ENCODE measurements at places on chromosomes 4 and X.

- DNase-seq: no peak
Observed at GRCh38 chr4:168841000-168841671, 168.9 kb downstream of the CBR4 start.

DNA sequence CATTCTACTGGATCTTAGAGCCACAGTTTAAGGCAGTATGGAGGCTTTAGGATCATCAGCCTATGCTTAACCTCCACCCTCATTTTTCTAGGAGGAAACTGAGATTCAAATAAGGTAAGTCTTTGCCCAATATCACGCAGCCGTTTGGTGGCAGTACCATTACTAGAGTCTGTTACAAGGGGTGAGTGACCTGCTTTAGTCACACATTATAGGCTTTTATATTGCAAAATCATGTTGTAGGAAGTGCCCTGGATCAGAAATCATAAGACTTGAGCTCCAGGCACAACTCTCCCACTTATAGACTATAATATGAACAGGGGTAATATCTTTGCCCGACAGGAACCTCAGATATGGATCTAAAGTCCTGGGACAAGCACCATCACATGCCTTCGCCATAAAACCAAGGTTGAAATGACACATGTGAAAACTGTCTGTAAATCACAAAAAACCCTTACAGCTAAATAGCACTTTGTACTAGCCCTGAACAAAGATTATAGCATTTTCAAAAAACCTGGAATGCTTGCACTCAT, 19.2 kb downstream of the HPSE start:
- no peak for DNase-seq

DNA sequence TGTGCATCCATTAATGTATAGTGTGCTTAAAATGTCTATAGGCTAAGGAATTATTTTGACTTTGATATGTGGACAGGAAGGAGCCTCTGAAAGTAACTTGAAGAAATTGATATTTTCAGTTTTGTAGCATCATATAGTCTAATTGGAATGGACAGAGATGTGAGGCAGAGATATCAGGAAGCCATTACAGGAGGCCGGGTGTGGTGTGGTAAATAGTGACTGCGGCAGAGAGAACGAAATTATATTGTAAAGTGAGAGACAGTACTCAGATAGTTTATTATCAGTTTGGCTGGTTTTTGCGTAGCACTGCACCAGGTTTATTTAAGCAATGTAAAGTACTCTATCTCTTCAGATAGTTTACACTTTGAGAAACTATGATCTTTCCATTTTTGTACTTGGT, 98.5 kb downstream of the RAP1GDS1 start:
- DNase-seq: no peak

GRCh38 chr4:159778298-159778697, 675.4 kb downstream of the RAPGEF2 start:
- DNase-seq: no peak

DNA sequence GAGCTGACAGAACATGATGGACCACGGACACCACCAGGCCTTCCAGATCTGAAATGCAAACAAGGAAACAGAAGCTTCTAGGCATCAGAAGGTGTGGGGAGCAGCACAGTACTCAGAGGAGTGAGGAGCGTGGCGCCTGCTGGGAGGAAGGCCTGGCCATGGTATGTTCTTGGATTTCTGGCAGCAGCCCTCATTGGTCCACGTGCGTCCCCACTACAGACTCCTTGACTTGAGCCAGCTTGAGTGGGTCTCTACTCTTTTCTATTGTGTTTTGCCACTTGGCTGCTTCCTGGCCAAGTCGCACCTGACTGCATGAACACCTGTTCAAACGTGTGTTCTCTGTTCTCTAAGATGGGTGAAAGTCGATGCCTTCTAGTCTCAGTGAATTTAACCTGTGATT, 18.0 kb downstream of the ZNF275 start:
- no peak for DNase-seq

DNA sequence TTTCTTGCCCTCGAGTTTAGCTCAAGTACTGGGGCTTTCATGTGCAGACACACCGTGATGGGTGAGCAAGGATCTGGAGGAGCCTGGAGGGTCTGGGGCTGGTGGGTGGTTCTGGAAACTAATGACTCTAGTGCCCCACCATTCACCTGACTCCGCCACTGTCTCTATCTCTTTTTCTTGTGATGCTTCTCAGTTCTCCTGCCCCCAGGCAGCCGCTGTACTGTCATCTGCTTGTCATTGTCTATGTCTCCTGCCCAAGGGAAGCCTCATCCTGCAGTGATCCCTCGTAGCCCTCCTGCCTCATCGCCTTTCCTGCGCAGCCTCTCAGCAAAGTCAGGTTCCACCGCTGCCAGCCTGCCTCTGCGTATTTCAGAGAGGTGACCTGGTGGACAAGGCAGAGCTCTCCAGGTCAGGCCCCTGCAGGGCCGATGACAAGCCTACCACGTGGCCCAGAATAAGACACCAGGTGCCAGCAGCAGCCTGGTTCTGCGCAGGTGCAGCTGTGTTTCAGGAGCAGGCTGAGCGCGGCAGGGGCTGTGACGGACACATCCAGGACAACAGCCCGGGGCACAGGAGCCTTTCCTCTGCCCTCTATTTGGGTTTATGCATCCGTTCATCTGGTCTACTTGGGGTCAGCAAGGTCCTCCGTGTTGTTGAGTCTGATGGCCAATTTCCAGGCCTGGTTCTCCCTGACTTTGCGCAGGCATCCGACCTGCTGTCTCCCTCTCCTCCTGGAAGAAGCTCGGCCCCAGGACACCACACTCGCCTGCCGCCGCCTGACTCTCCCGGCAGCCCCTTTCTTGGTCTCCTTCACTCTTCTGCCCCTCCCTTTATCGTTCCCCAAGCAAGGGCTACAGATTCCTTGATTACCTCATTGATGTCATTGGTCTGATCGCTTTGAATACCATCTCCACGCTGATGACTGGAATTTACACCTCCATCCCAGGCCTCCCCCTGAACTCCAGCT, 30.9 kb upstream of the CDKN2AIP start:
- DNase-seq: no peak

- DNase-seq: no peak
Observed at GRCh38 chr4:101103381-101104142, 243.8 kb downstream of the PPP3CA start.

- DNase-seq: no peak
Observed at GRCh38 chrX:7444967-7445366, 297.0 kb upstream of the PUDP start.

DNA sequence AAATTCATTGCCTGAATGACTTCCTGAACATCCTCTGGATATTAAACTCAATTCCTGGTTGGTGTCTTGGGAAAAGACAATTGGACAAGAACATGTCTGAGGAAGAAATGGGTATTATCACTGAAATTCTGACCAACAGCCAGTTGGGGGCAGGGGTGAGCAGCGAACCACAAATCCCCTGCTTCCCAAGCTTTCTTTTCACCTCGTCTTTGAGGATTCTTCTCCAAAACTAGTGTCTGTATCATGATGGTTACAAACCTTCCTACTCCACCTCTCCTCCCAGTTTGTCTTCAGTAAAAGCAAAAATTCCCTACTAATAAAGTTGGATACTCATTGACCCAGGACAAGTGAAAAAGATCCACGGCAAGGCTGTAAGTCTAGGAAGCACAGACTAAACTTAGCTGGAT, 48.3 kb upstream of the WDR1 start:
- no peak for DNase-seq

DNA sequence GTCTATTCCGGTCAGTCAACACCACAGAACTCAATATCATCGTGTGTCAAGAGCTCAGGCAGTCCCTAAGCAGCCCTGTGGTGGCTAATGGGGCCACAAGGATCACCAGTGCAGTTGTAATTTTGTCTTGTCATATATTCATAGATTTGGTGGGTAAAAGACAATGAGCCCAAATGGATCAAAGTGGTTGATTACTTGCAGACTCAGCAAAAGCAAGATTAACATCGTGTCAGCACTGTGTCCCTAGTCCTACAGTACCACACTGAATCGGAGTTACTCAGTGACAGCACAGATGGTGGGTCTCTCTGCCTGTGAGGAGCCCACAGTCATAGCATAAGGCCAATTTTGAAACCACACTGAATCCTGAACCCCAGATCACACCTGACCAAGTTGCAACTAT, 8.7 kb downstream of the XAGE5 start:
- no peak for DNase-seq

DNA sequence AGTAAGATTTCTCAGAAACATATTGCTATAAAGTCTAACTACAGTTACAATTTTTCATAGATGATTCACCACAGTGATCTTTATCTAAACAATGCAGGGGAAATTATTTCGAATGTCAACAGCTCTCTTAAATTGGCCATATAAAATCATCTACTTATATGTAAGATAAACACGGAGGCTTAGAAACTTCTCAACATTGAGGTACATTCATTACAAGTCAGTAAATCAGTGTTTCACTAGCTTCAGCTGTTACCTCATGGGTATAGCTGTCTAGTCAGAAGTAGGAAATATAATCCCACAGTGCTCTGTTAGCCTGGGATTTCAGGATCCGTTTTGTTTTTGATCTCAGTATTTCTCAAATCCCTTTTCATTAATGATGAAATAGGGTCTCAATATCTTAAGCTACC, 43.2 kb downstream of the PCDH7 start:
- DNase-seq: no peak

DNA sequence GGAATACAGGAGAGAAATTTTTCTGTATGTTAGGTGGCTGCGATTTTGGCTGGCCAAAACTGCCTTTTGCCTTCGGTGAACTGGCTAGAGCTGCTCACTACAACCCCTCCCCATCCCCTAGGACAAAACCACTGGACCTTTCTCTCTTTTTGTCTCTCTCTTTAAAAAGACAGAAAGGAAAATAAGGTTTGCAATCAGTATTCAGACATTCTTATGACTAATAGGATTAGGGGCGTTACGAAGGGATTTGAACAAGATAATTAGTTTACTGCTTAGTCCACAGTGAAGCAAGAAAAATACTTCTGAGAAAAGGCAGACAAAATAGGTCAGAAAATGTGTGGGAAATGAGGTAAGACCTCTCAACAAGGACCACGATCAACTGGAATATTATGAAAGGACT, 180.4 kb downstream of the SLIT2 start:
- DNase-seq: no peak

GRCh38 chr4:81460191-81460701, 11.5 kb downstream of the RASGEF1B start:
- no peak for DNase-seq

DNA sequence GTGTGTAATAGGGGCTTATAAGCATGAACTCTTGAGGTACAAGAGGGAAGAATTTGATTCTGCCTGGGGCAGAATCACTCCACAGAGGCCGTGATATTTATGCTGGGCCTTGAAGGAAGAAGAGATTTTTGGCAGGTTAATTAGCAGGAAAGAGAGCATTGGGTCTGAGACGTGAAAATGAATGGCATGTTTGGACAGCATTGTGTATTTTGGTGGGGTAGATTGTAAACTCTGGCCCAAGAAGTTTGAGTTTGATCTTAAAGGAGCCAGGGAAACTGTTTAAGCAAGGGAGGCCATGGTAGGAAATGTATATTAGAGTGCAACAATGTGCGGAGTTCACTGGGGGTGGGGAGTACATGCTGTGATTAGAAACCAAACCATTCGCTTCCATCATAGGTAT, 62.4 kb downstream of the NPNT start:
- DNase-seq: no peak

- DNase-seq: no peak
Observed at GRCh38 chr4:14545807-14546206, 456.5 kb upstream of the CPEB2 start.

DNA sequence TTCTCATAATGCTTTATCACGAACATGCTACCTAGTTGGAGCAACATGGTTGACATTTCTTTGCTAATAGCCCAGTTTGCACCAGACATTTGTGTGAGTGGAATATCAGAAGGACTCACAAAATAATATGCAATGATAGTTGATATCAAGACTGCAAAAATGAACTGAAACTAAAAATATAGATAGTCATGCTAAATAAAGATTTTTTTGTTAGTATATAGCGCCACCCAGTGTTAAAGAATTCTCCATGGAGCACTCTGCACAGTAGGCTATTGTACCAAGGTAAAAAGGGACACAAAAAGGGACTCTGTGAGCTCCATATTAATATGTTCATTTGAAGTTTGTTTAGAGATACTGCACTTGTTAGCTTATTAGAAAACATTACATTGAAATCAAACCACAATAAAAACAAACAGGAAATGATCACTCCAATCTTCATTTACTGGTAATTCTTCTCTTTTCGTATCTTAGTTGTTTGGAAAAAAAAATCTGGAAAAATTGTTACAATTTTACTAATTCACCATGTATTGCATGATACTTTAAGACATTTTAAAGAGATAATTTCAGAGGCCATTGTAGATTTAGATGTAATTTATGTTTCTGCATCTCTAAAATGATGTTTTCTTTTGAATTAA, 1509.6 kb downstream of the ADGRL3 start:
- peak; percentile 18 for DNase-seq

GRCh38 chr4:124135409-124135813, 577.1 kb downstream of the ANKRD50 start:
- DNase-seq: no peak

DNA sequence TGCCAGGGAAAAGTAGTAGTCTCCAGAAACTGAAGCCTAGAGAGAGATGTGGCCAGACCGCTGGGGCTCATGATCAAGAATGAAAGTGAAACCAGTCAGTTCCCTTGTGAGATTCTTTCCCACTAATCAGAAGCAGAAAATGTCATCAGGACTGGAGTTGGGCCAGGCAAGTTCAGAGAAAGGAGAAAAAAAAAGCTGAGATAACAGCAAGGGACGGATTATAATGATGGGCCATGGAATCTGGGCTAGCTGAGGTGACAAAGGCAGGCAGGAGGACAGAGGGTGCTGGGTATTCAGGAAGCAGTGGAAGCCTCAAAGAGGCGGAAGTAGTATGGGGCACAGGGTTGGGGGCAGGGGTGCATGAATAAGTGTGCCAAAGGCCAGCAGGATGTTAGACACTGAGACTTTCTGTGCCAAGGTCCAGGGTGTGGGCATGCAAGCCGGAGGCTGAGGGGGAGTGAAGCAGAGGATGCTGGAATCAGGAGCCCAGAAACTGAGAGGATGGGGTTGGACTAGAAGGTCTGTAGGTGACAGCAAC, 2.5 kb downstream of the CXorf38 start:
- DNase-seq: no peak

- peak; percentile 18 for DNase-seq
Observed at GRCh38 chr4:10296730-10297129, 160.5 kb downstream of the ZNF518B start.

DNA sequence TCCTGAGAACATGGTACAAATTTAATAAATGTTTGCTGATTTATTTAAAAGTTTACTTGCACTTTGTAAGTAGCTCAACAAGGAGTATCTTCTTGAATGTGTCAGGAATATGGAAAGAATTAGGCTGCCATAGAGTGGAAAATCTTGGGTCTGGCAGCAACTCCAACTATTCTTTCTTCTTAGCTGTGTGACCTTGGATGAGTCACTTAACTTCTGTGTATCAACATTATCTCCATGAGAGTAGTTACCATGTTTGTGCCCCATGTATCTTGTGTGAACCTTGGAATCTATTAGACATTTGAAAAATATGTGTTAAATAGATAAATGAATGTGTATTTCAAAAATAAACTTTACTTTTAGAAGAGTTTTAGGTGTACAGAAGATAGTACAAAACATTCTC, 348.8 kb downstream of the GBA3 start:
- no peak for DNase-seq

DNA sequence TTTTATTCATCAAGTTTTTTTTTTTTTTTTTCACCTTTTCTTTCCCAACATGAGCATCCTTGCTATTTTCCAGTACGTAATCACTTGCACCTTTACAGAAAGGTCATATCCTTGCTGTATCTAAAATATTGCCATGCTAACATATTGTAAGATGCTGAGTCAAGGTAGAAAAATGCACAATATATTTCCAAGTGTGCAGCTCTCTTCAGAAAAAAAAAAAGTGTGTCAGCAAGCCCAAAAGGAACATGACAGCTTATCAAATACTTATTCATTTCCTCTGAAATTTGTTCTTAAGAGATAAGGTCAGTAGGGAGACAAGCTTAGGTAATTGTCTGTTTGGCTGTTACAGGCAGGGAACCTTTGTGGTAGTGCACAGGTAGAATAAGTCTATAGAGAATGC, 27.0 kb downstream of the SH2D1A start:
- no peak for DNase-seq
